ENCODE measurements at places on chromosomes 2 and 18.

DNA sequence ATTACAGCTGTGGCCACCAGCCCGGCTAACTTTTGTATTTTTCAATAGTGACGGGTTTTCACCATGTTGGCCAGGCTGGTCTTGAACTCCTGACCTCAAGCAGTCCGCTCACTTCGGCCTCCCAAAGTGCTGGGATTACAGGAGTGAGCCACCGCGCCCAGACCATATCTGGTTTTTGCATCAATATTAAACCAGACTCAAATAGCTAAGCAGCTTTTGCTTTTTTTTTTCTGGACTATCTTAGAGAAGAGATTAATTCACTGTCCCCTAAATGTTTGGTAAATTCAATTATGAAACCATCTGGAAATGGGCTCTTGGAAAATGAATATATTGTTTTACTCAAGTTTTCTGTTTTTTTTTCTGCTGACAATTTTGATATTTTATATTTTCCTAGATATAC lies 183.7 kb downstream of the DOK6 start:
- DNase-seq = no peak

GRCh38 chr2:8312221-8312620 lies 369.6 kb upstream of the ID2 start:
- no peak for DNase-seq

DNA sequence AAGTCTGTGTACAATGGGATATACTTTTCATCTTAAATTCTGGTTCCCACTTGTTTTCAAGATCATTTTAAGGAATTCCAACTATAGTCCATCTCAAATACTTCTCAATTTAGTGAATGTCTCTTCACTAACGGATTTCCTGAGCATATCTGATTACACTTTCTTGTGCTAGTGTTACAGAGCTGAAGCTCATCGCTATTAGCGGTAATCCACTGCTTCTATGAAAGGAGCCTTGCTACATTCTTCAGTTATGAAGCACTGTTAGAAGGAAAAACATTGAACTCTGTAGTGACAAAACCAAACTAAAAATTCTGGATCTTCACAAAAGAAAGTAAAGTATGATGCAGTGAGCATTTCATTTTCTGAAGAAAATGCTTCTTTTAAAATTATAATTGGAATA lies 72.0 kb downstream of the AGPS start:
- DNase-seq = no peak

GRCh38 chr2:188884046-188884445 lies 90.1 kb upstream of the COL3A1 start:
- DNase-seq = no peak

- no peak for DNase-seq
Observed at GRCh38 chr2:241720560-241720959, 13.9 kb upstream of the D2HGDH start.

DNA sequence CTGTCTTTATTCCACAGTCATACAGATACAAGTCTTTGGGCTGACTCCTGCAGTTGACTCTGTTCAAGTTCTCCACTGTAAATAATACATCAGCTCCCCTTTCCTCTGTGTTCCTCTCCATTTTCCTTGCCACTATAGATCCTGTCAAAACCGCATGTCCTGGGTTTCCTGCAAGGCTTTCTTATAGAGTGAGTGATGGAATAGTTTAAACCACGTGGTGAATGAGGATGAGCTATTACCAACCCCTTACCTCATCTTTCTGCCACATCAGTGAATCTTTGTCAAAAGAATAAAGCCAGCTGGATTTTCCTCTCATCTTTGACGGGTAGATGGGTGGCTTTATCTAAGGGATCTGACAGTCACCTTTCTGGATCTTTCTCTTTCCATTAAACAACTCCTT lies 3.9 kb upstream of the GALNT14 start:
- DNase-seq = no peak

- no peak for DNase-seq
Observed at GRCh38 chr18:80022613-80023012, 11.6 kb upstream of the RBFA start.

- peak; percentile 42 for DNase-seq
Observed at GRCh38 chr2:47058003-47058931, 96.8 kb downstream of the STPG4 start.

DNA sequence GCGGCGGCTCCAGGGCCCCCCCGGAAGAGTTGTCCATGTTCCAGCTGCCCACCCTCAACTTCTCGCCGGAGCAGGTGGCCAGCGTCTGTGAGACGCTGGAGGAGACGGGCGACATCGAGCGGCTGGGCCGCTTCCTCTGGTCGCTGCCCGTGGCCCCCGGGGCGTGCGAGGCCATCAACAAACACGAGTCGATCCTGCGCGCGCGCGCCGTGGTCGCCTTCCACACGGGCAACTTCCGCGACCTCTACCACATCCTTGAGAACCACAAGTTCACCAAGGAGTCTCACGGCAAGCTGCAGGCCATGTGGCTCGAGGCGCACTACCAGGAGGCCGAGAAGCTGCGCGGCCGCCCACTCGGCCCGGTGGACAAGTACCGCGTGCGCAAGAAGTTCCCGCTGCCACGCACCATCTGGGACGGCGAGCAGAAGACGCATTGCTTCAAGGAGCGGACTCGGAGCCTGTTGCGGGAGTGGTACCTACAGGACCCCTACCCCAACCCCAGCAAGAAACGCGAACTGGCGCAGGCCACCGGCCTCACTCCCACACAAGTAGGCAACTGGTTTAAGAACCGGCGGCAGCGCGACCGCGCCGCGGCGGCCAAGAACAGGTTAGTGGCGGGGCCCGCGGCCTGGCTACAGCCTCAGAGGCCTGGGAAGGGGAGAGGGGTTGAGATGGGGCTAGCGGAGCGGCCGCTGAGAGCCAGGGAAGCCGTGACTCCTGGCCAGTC lies 965 bp downstream of the SIX3 start:
- DNase-seq = no peak

DNA sequence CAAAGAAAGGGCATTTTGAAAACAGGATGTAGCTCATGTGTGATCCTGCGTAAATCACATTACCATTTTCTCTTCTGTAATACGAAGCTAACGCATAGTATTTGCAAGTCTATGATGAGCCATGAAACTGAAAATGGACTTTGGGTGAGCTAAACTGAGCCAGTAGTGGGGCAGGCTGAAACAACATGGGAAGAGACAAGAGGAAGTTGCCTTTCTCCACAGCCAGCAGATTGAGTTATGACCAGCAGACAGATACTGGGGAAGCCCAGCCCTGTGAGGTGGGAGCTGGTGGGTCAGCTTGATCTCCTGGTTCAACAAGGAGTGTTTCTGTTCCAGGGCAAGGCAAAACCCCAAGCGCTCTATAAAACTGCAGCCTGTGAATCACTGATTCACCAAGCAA lies 11.8 kb downstream of the CYRIA start:
- DNase-seq = peak; percentile 51

DNA sequence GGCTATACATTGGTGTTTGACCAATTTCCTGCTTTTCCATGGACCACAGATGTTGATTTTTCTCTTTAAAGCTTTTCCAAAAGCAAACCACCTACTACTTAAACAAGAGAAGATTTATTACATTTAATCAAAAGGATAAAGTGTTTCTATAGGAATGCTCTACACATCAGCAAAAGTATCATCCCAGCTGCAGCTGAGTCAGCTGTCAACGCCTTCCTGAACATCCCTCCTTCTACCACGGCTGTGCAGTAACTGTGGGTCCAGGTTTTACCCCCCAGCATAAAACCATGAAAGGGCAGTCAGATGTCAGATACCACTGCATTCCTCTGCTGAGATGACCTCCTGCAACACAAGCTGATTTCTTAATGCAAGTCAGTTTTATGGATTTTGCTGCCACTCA lies 524.5 kb upstream of the MEX3C start:
- no peak for DNase-seq

GRCh38 chr2:181949047-181949446 lies 36.6 kb upstream of the PPP1R1C start:
- DNase-seq = no peak

- DNase-seq = no peak
Observed at GRCh38 chr2:234686088-234686890, 189.4 kb upstream of the ARL4C start.

- no peak for DNase-seq
Observed at GRCh38 chr2:106782681-106783080, 103.3 kb downstream of the ST6GAL2 start.

GRCh38 chr2:118464546-118465265 lies 376.4 kb downstream of the INSIG2 start:
- DNase-seq = no peak

DNA sequence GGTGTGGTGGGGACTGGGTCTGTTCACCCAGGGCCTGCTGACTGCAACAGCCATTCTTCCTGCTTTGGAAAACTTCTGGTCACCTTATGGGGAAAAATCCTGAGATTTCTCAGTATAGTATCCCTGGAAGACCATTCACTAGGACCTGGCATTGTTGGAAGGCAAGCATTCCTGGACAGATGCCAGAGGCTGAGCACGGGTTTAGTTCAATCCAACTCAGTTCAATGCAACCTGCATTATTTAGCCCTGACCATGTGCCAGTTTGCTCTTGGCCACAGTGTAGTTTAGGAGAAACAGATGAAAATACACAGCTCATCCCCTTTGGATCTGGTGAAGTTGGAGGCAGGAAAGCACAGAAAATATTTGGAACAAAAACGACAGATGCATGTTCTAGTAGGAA lies 95.9 kb downstream of the LPIN1 start:
- DNase-seq = no peak

- DNase-seq = peak; percentile 37
Observed at GRCh38 chr2:136376798-136377211, 258.9 kb upstream of the CXCR4 start.

DNA sequence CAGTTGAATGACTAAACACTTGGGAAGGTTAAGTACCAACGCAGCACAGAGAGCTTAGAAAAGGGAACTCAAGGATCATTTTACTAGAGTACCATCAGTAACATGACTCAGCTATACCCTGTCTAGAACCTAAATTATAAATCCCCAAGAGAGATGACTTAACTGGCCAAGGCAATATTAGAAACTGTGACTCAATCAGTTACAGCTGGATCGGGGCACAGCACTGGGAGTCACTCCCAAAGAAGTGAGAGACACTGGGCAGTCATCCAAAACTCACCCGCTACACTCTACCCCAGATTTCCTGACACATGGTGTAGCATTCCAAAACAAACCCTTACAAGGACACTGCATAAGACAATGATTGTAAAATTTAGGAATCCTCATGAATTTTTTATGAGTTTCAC lies 17.7 kb downstream of the IWS1 start:
- DNase-seq = no peak

GRCh38 chr2:168024459-168024858 lies 222.9 kb downstream of the STK39 start:
- no peak for DNase-seq

DNA sequence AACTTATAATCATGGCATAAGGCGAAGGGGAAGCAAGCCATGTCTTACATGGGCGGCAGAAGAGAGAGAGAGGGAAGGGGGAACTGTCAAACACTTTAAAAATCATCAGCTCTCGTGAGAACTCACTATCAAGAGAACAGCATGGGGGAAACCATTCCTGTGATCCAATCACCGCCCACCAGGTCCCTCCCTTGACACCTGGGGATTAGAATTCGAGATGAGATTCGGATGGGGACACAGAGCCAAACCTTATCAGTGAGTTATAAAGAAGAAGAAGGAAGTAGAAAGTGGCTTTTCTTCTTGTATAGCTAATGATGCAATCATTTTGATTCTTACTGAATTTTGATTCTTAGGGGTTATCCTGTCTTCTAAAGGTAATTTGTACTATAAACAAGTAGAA lies 51.4 kb downstream of the SMCHD1 start:
- no peak for DNase-seq

DNA sequence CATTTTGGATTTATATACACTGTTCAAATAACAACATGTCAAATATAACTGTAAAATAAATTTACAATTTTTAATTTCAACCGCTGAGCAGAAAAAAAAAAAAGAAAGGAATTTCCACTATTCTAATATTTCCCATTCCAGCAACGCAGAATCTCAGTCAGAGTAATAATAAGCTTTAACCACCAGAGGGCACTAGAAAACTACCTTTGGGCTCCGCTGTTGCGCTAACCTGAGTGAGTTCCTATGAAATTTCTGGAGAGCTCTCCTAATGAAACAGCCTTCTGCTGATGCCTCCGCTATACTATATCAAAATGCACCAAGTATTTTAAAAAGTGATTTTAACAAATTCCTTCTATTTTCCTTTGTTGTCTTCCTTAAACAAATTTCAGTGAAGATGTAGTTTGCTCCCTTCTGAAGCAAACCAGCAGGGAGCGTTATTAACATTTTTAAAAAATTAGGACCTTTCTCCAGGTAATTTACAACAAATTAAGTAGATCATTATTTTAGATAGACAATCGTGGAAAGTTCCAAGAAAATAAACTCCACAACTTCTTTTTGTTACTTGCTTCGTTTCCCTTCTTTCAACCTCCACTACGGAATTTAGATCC lies 23.0 kb downstream of the ERMN start:
- peak; percentile 27 for DNase-seq

GRCh38 chr2:238709325-238710025 lies 138.4 kb upstream of the TWIST2 start:
- no peak for DNase-seq

GRCh38 chr18:29605365-29605764 lies 1428.4 kb upstream of the CDH2 start:
- DNase-seq = no peak

DNA sequence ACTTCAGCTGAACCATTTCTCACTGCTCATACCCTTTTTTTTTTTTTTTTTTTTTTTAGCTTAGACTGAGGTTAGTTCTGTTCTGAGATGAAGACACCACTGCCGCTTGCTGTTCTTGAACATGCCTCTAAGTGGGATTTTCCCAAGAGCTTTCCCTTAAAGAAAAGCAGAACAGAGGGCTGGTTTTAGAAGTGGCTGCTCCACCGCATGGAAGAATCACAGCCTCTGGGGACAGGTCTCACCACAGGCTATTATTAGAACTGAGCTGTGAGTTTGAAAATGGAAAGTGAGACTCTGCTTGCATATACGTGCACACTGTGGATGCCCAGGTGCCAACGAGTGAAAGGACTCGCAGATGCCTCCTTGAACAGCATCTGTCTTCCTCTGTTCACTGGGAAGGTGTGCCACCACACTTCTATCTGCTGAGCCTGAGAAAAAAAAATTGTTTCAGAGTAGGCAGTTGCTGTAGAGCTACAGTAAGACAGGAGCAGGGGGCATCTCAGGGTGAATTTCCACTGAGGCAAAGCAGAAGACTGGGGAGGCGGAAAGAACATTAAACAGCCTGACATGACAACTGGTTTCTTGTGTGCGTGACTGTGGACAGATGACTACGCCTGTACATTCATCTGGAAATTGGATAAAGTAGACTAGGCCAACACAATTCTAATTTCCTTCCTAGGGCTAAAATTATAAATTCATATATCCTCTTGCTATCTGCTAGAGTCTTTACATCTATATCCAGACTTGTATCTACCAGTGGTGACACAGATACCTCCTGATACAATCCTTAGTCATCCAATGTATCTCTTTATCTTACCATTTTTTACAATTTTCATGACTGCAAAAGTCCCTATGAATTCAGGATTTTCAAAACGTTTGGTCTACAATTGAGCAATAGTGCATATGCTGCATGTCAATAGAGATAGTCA lies 1045.7 kb upstream of the CELF4 start:
- no peak for DNase-seq

- DNase-seq = no peak
Observed at GRCh38 chr18:13273800-13274199, 55.2 kb downstream of the LDLRAD4 start.

GRCh38 chr2:26642429-26642828 lies 1.3 kb upstream of the CIB4 start:
- no peak for DNase-seq

- DNase-seq = no peak
Observed at GRCh38 chr2:205984381-205984780, 101.6 kb downstream of the INO80D start.
